ENCODE measurements at places on chromosomes 6 and 20.

GRCh38 chr6:8006208-8006607 lies 58.0 kb downstream of the BLOC1S5 start:
- no peak overlapping the region for H3K27ac ChIP-seq
- no peaks in the 10 kb centered on the region for H3K4me1 ChIP-seq
- peak; percentile 40 for DNase-seq

GRCh38 chr20:33518071-33518470 lies 28.2 kb downstream of the CBFA2T2 start:
- H3K4me1 ChIP-seq = peaks cover 22% of the 10 kb centered on the region
- H3K36me3 ChIP-seq = no peaks in the 10 kb centered on the region
- peak overlapping the region; percentile 44 for H3K4me3 ChIP-seq

DNA sequence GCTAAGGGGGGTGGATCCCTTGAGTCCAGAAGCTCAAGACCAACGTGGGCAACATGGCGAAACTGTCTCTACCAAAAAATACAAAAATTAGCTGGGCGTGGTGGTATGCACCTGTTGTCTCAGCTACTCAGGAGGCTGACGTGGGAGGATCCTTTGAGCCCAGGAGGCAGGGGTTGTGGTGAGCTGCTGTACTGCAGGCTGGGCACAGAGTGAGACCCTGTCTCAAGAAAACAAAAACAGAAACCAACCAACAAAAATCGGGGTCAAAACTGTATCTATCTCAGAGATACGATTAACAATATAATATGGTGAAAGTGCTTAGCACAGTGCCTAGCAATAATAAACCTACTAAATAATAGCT lies 20.7 kb upstream of the BCAS1 start:
- no peak overlapping the region for H3K4me3 ChIP-seq
- peaks cover 11% of the 10 kb centered on the region for H3K27me3 ChIP-seq
- H3K27ac ChIP-seq = no peak overlapping the region
- H3K4me1 ChIP-seq = peaks cover 22% of the 10 kb centered on the region
- no peaks in the 10 kb centered on the region for H3K36me3 ChIP-seq
- DNase-seq = no peak

DNA sequence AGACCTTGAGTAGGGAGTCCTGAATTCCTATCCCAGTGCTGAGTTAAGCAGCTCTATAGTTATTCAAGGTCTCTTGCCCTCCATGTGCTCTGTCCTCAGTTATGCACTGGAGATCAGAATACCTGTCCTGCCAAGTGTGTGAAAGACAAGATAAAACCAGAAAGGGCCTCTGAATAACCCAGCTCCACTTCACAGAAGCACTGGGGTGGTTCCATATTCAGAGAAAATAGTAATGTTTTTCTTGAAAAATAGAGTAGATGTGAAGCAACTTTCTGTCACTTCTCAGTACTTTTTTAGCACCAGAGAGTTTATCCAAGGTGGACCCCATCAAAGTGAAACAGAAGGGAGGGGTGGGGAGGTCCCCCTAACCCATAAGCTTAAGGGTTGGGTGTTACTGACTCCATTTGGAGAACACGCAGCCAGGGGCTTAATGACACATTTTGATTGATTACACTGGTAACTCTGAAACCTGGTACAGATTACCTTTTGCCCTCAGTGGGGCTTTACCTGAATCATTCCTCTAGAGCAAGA lies 509.8 kb upstream of the JARID2 start:
- no peak for DNase-seq
- peak overlapping the region; percentile 27 for H3K27ac ChIP-seq
- no peak overlapping the region for H3K4me3 ChIP-seq
- peaks cover 58% of the 10 kb centered on the region for H3K4me1 ChIP-seq
- peaks cover 25% of the 10 kb centered on the region for H3K36me3 ChIP-seq

- peaks cover 41% of the 10 kb centered on the region for H3K4me1 ChIP-seq
- H3K36me3 ChIP-seq = peaks cover 54% of the 10 kb centered on the region
- peak overlapping the region; percentile 16 for H3K4me3 ChIP-seq
Observed at GRCh38 chr6:132333639-132334520, 67.4 kb downstream of the MOXD1 start.

Measured in HFFc6 (cell line).